Activated CD8-positive, alpha-beta memory T cell treated with anti-CD3 and anti-CD28 coated beads for 48 hours (primary cell): ENCODE measurements at places on chromosomes 2 and 18.

DNA sequence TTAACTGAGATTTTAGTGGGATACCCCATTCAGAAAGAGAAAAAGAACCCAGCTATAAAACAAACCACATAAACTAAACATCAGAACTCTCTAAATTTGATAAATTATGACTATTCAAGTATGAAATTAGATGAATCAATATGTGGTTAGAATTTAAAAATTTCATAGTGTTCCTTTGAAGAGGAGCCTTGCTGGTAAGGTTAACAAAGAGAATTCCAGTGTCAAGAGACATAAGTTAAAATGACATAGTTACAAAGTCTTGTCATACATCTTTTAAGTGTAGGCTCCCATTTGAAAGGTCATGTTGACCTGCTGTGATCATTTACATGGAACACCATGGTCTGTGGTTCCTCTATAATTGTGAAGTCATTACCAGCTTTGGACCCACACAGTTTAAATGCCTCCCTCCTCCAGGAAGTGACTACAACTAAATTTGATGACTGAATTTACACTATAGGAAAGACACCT lies 231.6 kb upstream of the ETAA1 start:
- DNase-seq, result no peak

- DNase-seq, result no peak
Measured at GRCh38 chr2:105362862-105363591, 25.7 kb downstream of the C2orf49 start.

DNA sequence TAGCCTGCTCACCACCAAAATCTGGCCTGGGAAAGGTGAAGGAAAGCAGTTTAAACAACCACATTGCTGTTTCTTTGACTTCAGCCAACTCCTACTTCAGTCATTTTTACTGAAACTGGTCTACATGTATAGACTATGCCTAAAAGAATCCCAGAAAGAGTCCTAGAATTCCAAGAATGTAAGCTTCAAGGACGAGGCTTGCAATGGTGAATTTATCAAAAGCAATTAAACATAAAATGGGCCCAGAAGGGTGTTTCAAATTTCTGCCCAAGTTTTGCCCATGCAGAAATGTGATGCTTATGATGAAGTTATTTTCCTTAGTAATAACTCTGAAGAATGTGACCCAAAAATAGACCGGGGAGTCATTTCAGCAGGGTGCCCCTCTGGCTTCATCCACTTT lies 16.6 kb downstream of the EN1 start:
- no peak for DNase-seq

DNA sequence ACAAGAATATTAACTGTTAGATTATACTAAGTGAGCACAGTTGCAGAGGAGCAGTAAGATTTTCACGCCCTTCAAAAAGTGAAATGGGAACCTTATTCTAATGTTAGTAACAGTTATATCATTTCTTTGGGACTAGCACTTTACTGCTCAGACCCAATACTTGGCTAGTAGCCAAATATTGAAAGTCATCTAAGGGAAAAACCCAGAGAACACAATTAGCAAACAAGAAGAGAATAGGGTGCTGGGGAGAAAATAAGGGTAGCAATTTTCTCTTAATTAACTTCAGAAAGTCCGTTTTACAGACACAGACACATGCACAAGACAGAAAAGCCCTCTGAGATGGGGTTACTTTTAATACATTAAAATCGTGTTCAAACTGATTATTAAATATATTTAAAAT lies 71.8 kb downstream of the ID2 start:
- no peak for DNase-seq
